Gastroesophageal sphincter (tissue), 4 donors: ENCODE measurements at places on chromosomes 13 and 19. TPM values are rescaled to one million over a fixed set of nuclear protein-coding genes. Genes with fewer than 3 reads are reported as not detected.

DNA sequence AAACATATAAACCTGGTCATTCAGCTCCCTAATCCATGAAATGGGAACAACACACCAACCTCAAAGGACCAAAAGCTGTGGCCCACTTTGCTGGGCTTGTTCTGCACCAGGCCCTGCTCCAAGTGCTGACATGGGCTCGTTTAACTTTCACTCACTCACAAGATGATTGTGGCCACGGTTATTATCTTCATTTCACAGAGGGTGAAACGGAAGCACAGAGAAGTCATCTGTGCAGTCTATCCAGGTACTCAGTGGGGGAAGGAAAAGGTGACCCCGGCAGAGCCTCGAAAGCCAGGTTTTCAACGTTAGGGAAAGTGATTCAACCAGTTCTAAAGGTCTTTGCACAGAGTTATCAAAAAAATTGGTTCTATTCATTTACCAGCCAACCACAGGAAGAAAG lies 68.0 kb downstream of the CRYL1 start:
- no peaks in the 10 kb centered on the region for H3K27me3 ChIP-seq
- peaks cover 3% of the 10 kb centered on the region for H3K36me3 ChIP-seq
- H3K4me1 ChIP-seq, result no peaks in the 10 kb centered on the region
- no peak overlapping the region for H3K4me3 ChIP-seq
- no peak overlapping the region for H3K27ac ChIP-seq
- no peak for ATAC-seq

- H3K27me3 ChIP-seq, result peaks cover 50% of the 10 kb centered on the region
- no peak overlapping the region for H3K27ac ChIP-seq
- no peaks in the 10 kb centered on the region for H3K36me3 ChIP-seq
- ATAC-seq, result peak; percentile 16
- no peaks in the 10 kb centered on the region for H3K4me1 ChIP-seq
Observed at GRCh38 chr19:51651216-51651846, 4.7 kb upstream of the SIGLEC14 start.

GRCh38 chr13:21450936-21451335 lies 8.2 kb downstream of the ZDHHC20 start:
- H3K27ac ChIP-seq, result no peak overlapping the region
- no peaks in the 10 kb centered on the region for H3K4me1 ChIP-seq
- no peaks in the 10 kb centered on the region for H3K36me3 ChIP-seq
- H3K4me3 ChIP-seq, result no peak overlapping the region

GRCh38 chr19:7292352-7292949 lies 1.8 kb downstream of the INSR start:
- no peaks in the 10 kb centered on the region for H3K4me1 ChIP-seq
- H3K27ac ChIP-seq, result peak overlapping the region; percentile 92
- no peak for ATAC-seq
- no peaks in the 10 kb centered on the region for H3K36me3 ChIP-seq
- H3K27me3 ChIP-seq, result peaks cover under 1% of the 10 kb centered on the region
- peak overlapping the region; percentile 89 for H3K4me3 ChIP-seq

Gene SH2D3A
- 1.7 TPM for total RNA-seq

Gene JOSD2
- 21.3 TPM for total RNA-seq
